ENCODE measurements at places on chromosomes 7 and 10.

- no peak for DNase-seq
Measured at GRCh38 chr7:75835688-75836285, 22.2 kb upstream of the CCL24 start.

DNA sequence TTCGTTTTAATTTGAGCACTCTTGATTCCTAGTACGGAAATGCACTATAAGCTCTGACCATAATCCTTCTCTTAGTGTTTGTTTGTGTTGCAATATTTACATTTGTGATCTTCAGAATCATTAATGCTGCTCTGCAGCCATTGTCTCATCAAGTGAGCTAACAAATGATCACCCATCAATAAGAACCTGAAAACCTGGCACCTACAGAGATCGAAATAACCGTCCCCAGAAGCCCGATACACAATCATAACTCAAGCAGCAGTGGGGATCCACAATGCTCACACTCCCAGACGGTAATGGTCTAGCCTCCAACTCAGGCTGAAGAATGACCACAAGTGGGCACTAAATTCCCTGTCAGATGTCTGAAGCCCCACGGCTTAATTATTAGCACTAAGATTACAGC, 156.0 kb upstream of the NFE2L3 start:
- no peak for DNase-seq

GRCh38 chr7:4460597-4460996, 221.5 kb upstream of the FOXK1 start:
- no peak for DNase-seq

DNA sequence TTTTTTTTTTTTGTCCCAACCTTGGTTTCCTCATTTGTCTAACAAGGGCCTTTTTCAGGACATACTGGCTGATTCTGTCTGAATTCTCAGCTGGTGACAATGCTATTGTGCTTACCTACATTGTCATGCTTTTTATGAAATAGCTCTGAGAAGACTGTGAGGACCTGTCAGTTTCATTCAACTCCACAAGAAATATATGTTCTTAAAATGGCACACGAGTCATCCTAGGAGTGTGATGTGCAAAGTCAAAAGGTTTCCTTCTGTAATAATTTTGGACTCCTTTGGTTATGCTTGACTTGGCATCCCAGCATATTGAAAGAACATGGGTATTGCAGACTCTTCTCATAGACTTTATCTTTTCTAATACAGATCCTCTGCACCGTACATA, 316.0 kb downstream of the GFRA1 start:
- no peak for DNase-seq

DNA sequence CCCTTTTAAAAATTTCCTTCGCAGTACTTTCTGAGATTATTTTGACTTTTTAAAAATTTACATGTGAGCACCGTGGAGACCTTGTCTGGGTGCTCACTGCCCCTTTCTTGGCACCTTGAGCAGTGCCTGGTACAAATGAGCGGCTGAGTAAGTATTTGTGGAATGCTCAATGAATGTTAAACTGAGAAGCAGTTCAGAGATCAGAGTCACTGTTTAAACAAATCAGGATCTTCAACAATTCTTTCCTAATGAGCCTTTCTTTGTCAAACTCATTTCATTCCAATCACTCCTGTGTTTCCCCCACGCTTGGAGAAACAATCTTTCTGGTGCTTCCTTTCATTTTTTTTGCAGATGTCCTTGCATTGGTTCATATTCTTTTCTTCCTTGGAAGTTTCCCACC, 611.3 kb upstream of the GALNT17 start:
- no peak for DNase-seq

GRCh38 chr7:29494350-29494749, 69.3 kb upstream of the PRR15 start:
- no peak for DNase-seq

DNA sequence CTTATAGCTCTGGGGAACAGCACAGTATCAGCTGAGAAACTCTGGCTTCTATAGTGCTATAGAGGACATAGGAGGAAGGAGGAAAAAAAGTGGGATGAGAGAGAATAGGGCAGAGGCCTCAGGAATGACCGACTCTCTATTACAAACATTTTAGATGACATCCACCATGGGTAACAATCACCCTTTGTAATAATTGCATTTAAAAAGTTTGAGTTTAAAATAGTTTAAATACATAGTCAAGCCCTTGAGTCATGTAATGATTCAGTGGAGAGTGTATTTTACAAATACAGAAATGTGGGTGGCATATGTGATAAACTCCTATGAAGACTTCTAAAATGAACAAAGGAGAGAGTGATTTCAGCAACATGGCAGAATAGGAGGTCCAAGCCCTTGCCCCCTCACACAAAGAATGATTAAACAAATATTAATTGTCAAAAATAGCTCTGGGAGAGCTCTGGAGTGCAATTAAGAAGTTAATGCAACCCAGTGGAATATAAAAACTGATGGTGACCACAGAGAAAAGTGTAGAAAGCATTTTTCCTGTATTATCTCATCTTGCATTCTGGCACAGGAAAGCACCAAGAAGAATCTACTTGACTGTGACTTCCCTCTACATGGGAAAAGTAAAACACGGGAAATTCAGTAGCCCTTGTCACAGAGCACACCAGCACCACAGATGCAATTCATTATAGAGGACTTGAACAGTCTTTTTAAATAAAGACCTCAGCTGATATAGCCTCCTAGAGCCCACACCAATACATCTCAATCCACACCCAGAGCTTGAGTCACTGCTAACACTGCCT, 569.0 kb upstream of the SORCS1 start:
- no peak for DNase-seq

DNA sequence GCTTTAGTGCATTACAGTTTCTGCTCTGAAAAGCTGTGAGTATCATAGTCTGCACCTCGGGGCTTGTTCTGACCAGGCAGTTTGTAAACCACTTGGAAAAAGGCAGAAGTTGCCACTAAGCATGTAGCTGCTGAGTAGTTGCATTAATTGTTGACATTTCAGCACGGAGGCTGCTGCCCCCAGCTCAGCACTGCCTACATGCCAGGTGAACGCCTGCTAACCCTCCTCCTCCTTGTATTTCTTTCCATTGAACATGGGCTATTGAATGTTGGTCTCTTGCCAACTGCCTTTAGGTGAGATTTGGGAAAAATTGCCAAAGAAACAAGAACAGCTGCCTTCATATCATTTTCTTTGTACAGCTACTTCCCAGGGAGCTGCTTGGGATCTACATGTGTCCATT, 164.2 kb downstream of the RAPGEF5 start:
- DNase-seq = no peak

DNA sequence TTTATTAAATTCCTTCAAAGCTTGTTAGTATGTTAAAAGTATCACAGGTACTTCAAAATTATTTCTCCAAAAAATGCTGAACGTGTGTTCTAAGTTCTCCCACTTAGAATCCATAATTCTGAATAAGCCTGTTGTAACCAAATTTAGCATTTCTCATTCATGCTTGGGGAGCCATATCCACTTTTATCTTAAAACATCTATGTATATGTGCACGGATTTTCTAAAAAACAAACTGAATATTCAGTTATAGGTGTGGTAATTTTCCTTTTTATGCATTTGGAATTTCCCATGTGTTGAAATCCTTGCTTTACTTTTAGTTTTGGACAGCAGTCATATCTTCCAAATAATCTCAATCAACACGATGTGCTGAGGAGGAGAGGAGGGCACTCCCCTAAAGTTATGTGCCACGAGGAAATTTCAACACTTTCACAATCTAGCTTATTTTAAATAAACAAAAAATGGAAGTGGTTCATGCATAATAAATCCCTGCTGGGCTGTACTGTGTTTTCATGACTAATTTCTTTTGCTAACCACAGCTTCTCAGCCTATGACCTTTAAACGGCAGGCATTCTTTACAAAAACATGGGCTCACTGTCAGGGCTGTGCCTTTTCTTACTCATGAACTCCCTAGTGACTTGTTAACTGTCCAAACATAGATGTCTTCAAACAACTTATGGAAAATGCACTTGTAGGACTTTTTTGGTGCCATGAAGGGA, 380.3 kb upstream of the SEMA3C start:
- DNase-seq = no peak

GRCh38 chr7:108497082-108497725, 28.7 kb downstream of the PNPLA8 start:
- DNase-seq = peak; percentile 42

DNA sequence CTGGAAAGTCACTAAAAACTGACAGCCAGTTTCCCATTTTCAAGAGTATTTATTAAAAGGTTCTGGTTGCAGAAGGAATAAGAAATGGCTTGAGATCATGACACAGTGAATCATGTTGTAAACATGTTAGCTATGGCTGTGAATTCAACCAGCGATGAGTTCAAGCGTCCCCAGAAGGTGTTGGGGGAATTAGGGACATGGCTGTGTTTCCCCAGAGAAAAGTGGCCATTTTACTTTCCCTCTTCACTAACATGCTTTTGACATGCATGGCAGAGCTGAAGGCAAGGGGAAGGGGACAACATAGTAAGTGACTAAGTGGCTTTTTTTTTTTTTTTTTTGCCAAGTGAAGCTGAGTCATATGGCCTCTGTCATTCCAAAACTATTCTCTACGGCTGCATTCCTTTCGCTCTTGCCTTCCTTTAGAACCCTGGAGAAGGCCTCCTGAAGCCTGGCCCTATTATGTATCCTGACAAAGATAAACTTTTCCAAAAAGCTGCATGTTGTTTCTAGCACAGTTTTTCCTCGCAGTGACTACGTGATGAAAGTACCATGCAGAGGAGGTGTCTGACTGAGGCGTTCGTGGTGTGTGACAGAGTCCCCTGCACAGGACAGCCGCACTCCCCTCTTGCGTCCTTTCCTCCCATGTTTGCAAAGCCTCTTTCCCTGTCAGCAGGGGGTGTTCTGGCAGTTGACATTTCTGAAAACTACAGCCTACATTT, 46.9 kb downstream of the EGFR start:
- no peak for DNase-seq

DNA sequence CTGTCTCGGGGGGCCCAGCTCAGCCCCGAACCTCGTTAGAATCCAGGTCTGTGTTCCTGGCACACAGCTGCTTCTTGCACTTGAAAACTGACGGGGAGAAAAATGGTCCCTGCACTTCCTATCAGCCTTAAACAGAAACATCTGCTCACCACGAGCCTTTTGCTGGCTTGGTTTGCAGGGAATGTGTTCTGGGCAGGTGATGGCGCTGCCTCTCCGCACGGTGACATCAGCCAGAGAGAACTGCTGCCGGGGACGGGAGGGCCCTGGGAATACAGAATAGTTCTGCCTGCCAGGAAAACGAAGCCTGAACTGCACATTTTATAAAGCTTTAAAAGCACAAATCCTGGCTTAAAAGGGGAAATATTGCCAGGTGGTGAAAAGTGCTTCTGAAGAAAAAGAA, 622.5 kb downstream of the TYW1 start:
- no peak for DNase-seq

DNA sequence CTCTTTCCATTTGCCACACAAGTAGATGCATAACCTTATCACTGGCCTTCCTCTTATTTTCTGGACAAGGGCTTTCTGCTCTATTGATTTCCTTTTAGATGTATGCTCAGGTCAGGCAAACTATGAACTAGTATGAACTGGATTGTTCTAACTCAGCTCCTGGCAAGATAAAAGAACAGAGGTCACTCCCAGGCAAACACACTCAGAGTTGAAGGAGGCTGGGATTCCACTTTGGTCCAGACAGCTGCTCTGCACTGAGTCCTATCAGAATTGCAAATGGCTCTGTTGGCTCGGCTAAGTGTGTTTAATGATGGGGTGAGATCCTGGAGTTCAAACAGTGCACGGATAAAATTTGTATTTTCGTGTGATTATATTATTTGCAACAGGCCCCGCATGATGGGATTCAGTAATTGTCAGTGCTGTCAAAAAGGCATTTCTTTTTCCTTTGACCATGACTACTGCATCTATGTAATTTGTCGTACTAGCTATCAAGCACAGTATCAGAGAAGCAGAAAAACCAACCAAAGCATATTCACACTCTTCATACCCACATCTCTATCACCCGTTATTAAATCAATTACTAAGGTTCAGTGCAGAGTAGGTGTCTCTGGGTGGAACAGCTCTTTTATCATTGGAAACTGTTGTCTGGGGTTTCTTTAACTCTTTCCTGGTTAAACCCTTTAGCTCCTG, 288.1 kb upstream of the PRKCQ start:
- no peak for DNase-seq

GRCh38 chr7:19410106-19410505, 264.9 kb upstream of the FERD3L start:
- peak; percentile 46 for DNase-seq

DNA sequence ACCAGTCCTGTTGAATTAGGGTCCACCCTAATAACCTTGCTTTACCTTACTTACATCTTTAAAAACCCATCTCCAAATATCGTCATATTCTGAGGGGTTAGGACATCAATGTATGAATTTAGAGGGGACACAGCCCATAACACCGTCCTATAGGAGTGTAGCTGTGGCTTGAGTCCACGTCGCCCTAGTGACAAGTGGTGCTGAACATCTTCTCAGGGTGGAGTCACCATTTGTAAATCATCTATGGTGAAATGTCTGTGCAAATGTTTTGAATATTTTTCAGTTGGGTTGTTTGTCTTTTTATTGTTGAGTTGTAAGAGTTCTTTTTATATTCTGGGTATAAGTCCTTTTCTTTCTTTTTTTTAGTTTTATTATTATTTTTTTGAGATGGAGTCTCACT, 5.2 kb upstream of the PRAP1 start:
- DNase-seq = no peak

GRCh38 chr7:98762620-98763019, 107.2 kb downstream of the TMEM130 start:
- no peak for DNase-seq

- DNase-seq = no peak
Measured at GRCh38 chr7:87344446-87344845, 1.0 kb upstream of the CROT start.

DNA sequence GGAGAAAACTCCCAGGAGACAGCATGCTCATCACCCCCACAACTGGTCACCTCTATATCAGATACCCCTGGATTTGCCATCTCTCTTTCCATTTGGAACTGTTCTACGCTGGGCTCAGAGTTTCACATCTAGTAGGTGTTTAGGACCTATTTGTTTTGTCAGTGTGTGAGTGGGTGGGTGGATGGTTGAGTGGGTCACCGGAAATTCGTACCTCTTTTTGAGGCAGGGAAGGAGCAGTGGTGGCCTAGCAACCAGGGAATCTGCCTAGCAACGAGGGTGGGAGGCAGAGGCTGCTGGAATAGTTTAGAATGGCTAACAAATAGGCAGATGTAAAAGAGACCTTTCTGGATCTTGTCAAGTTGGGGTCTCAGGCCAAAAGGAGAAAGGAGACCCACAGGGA, 23.2 kb upstream of the SLF2 start:
- DNase-seq = no peak

- DNase-seq = no peak
Measured at GRCh38 chr7:50640779-50641178, 75.6 kb upstream of the DDC start.

GRCh38 chr7:86978808-86979506, 80.5 kb downstream of the ELAPOR2 start:
- no peak for DNase-seq

DNA sequence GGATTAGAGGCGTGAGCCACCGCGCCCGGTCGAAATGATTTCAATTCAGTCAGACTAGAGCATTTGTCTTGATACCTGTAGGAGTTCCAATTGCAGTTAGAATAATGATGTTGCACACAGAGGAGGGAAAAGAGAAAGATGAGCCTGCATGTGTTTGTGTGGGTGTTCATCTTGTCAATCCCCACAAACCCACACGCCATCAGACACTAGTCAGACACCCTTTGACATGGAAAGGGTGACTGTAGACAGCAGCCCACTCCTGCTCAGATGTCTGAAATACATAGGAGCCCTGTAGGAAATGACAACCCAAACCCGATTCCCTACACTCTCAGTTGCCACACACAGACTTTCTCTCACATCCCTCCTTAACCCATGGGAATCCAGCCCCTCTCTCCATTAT, 92.0 kb downstream of the ABLIM1 start:
- no peak for DNase-seq
